ENCODE measurements at places on chromosomes 3 and 15. TPM values are rescaled to one million over a fixed set of nuclear protein-coding genes. Genes with fewer than 3 reads are reported as not detected.
A peak's percentile ranks its signal among the peaks of the same experiment; 100 is the strongest.

GRCh38 chr3:22933051-22933840, 269.9 kb upstream of the UBE2E2 start:
- H3K4me3 ChIP-seq = no peak overlapping the region
- no peaks in the 10 kb centered on the region for H3K36me3 ChIP-seq
- H3K27me3 ChIP-seq = no peaks in the 10 kb centered on the region
- no peaks in the 10 kb centered on the region for H3K4me1 ChIP-seq

Gene SLC9C1
- total RNA-seq = not detected

DNA sequence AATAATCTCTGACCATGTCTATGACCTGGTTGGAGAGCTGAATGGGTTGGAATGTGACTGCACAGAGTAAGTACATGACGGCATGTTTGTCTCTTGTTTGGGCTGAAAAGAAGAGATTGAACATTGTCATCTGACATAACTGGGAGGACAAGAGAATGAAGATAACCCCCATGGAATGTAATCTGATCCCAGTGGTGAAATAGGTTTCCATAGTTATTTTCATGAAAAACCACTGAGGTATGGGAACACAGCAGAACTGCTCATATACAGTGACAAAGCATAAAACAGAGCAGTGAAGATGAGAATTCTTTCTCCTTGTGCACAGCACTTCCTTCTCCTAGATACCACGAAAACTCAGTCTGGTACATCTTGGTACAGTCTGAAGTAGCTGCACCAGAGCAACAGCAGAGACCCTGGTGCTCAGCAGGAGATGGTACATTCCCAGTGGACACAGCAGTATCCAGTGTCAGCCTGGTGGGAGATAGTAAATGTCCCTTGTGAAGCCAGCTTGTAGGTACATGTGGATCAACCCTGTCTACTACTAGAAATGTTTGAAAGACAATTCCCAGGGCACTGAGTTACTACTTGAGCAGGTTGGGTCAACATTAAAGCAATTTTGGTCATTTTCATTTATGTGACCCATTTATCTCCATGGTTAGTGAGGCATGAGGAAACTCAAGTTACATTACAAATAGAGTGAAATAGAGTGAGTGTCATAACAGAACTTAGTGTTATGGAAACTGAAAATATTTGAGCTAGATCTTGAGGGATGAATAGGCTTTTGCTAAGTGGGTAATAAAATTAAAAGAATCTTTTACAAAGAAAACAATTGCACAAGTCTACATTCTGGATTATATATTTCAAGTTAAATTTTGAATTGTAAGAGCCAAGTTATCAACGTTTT, 178.3 kb downstream of the SUCNR1 start:
- no peak overlapping the region for H3K4me3 ChIP-seq
- no peaks in the 10 kb centered on the region for H3K36me3 ChIP-seq
- no peak overlapping the region for H3K27ac ChIP-seq
- DNase-seq = no peak
- H3K27me3 ChIP-seq = peaks cover 2% of the 10 kb centered on the region

Gene GPR62
- total RNA-seq = not detected

DNA sequence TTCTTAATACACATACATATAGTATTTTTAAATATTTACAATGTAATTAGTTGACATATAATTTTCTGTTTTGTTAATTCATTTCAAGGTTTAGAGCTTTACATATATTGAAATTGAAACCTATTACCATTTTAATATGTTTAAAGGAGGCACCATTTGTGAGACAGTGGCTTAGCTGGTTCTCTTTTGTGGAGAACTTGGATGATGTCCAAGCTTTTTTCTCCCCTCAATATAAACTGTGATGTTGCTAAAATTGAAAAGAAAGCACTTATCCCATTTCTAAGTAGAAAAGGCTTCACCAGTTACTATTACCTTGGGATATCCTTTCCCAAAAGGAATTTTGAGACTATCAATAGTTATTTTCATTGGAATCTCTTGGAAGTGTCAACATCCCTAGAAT, 707.2 kb downstream of the NTRK3 start:
- no peaks in the 10 kb centered on the region for H3K36me3 ChIP-seq
- no peak overlapping the region for H3K4me3 ChIP-seq
- no peaks in the 10 kb centered on the region for H3K4me1 ChIP-seq
- H3K27ac ChIP-seq = no peak overlapping the region
- no peaks in the 10 kb centered on the region for H3K27me3 ChIP-seq

Gene RETNLB
- not detected for total RNA-seq

GRCh38 chr15:83592370-83593040, 61.4 kb upstream of the ADAMTSL3 start:
- no peak overlapping the region for H3K27ac ChIP-seq
- H3K4me3 ChIP-seq = no peak overlapping the region
- no peaks in the 10 kb centered on the region for H3K27me3 ChIP-seq
- H3K4me1 ChIP-seq = no peaks in the 10 kb centered on the region
- no peak for DNase-seq

Gene C15orf39
- 69.2 TPM for total RNA-seq

DNA sequence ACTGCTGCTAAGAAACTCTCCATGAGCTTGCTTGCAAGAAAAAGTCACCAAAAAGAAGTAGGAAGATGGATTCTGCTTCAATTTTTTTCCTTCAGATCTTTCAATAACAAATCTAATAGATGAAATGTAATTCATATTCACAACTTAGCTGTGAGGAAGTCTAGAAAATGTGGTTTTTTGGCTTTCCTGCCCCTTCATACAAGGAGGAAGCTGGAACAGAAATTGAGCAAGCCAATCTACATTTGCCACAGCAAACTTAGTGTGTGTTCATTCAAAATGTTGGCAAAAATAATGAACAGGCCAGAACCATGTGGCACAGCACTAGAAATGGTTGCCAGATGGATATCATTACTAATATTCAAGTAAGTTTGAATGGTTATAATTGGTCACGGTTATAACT, 93.2 kb upstream of the NEDD4 start:
- H3K36me3 ChIP-seq = peaks cover 6% of the 10 kb centered on the region
- no peak for DNase-seq
- no peak overlapping the region for H3K27ac ChIP-seq
- no peak overlapping the region for H3K4me3 ChIP-seq

Gene FBXO40
- not detected for total RNA-seq

Gene TJP1
- not detected for total RNA-seq

DNA sequence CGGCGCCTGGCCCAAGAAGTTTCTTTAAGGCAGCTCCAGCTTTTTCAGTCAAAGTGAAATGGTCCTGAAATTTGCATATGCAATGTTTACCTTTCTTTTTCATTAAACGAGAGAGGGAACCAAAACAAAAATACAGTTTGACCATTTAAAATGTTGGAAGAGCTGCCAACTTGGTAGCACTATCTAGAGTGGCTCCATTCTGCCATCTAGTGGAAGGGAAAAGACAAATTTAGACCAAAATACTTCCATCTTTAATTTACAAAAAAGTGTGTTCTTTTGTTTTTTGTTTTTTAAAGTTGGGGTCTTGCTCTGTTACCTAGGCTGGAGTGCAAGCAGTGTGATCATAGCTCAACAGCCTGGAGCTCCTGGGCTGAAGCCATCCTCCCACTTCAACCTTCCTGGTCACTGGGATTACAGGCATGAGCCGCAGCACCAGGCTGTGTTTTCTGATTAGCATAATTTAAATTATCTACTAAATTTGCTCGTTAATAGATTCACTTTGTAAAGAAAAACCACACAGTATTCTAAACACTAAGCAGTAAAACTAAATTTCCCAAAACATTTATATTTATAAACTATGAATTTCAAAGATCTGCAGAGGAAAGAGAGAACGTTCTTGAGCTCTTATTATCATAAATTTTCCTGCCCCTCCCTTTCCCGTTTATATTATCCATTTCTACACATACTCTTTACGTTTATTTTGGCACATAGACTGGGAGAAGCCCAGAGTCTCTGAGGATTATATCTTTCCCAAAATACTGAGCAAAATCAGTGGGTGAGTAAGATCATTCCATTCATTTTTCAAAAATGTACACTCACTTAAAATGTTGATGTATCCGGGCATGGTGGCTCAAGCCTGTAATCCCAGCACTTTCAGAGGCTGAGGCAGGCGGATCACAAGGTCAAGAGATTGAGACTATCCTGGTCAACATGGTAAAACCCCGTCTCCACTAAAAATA, 15.4 kb upstream of the RFC4 start:
- no peaks in the 10 kb centered on the region for H3K36me3 ChIP-seq
- no peaks in the 10 kb centered on the region for H3K27me3 ChIP-seq
- DNase-seq = no peak
- no peak overlapping the region for H3K27ac ChIP-seq
- no peak overlapping the region for H3K4me3 ChIP-seq
- peaks cover 22% of the 10 kb centered on the region for H3K4me1 ChIP-seq

Gene TTLL13
- 0.45 TPM for total RNA-seq

Gene DYNC1LI1
- 29.7 TPM for total RNA-seq

DNA sequence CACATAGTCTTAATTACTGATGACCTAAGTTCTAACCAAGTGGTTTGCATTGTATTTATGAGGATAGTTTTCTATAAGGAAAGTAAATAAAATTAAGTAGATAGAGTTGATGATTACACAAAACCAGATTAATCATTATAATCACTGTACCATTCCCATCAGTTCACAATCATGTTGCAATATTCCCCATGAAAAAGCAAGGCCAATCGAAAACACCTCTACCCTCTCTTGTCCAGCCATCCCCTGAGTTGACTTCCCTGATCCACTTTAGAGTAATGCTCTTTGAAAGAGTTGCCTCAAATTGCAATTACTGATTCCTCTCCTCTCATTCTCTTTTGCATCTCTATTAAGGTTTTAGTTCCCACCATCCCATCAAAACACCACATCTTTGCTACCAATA, 21.0 kb downstream of the BCHE start:
- H3K4me3 ChIP-seq = no peak overlapping the region
- H3K36me3 ChIP-seq = no peaks in the 10 kb centered on the region
- no peaks in the 10 kb centered on the region for H3K27me3 ChIP-seq
- H3K27ac ChIP-seq = no peak overlapping the region
- DNase-seq = no peak
- H3K4me1 ChIP-seq = no peaks in the 10 kb centered on the region

DNA sequence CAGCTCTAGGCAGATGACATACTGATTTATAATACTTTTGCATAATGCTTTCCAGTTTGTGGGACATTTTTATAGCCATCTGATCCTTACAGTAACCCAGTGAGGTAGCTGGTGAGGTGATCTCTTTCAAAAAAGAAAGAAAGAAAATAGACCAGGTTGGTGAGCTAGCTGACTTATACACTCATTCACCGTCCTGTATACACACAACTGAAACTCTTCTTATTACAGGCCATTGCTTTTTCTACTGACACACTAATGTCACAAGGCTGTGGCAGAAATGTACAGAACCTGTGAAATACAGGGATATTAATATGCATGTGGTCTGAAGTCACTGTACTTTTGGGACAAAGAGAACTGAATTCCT, 150.2 kb upstream of the BHLHE40 start:
- DNase-seq = no peak
- no peaks in the 10 kb centered on the region for H3K27me3 ChIP-seq
- peaks cover 92% of the 10 kb centered on the region for H3K4me1 ChIP-seq
- H3K27ac ChIP-seq = peak overlapping the region; percentile 99
- H3K4me3 ChIP-seq = peak overlapping the region; percentile 81

DNA sequence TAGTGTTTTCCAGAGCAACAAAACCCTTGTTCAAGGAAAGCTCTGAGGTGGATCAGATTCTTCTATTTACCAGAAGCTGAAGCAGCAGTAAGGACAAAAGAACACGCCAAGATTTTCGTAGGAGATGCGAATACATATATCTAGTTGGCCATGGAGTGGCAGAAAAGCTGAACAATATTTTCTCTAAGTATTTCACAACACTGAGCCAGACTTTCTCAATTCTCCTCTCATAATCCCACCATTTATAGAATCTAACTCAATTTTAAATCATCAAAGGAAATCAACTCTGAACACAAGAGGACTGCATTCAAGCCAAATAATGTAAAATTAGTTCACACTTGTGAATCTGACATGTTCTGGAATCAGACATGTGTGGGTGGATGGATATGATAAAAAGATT, 775.0 kb downstream of the ROBO1 start:
- no peaks in the 10 kb centered on the region for H3K36me3 ChIP-seq
- no peak overlapping the region for H3K27ac ChIP-seq
- H3K4me3 ChIP-seq = no peak overlapping the region
- DNase-seq = no peak

Gene NR2E3
- not detected for total RNA-seq

GRCh38 chr3:172848910-172849309, 98.4 kb downstream of the ECT2 start:
- peaks cover 12% of the 10 kb centered on the region for H3K27me3 ChIP-seq
- peaks cover 4% of the 10 kb centered on the region for H3K4me1 ChIP-seq

Measured in activated CD4-positive, alpha-beta memory T cell treated with anti-CD3 and anti-CD28 coated beads, Interleukin-2, amount 10 ng/mL, durations not matched to agents 7 days and 5 days (primary cell).